ENCODE measurements at places on chromosomes 11 and 22. TPM values are rescaled to one million over a fixed set of nuclear protein-coding genes. Genes with fewer than 3 reads are reported as not detected.

The IGF2 gene
- total RNA-seq, result 0.28 TPM

- peak; percentile 26 for DNase-seq
These were observed 3.2 kb upstream of the CSDC2 start for GRCh38 chr22:41557401-41558240.

DNA sequence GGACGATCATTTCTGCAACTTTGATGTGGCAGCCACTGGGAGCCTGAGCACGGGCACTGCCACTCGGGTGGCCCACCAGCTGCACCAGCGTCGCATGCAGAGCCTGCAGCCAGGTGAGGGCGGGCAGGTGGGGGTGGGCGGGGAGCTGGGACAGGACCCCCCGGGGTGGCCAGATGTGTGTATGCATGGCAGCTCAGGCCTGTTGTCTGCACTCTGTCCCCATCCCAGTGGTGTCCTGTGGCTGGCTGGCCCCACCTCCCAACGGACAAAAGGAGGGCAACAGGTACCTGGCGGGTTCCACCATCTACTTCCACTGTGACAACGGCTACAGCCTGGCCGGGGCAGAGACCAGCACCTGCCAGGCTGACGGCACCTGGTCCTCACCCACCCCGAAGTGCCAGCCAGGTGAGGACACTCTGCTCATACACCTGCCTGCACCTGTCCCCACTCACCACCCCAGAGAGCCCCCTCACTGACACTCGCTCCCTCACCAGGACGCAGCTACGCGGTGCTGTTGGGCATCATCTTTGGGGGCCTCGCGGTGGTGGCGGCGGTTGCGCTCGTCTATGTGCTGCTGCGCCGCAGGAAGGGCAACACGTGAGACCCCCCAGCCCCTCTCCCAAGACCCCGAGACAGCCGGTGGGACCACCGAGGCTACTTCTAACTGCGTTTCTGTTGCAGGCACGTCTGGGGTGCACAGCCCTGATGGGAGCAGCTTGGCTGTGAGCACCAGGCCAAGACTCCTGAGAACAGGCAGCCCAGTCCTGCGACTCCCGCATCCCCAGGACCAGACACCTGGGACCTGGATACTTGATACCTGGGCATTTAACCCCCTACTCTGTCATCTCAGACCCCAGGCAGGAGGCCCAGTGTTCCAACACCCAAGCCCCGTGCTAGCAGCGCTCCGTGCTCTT is 6.7 kb downstream of the SUSD2 start:
- DNase-seq, result no peak

GRCh38 chr22:36818010-36818642 is 1.3 kb upstream of the PVALB start:
- no peak for DNase-seq

DNA sequence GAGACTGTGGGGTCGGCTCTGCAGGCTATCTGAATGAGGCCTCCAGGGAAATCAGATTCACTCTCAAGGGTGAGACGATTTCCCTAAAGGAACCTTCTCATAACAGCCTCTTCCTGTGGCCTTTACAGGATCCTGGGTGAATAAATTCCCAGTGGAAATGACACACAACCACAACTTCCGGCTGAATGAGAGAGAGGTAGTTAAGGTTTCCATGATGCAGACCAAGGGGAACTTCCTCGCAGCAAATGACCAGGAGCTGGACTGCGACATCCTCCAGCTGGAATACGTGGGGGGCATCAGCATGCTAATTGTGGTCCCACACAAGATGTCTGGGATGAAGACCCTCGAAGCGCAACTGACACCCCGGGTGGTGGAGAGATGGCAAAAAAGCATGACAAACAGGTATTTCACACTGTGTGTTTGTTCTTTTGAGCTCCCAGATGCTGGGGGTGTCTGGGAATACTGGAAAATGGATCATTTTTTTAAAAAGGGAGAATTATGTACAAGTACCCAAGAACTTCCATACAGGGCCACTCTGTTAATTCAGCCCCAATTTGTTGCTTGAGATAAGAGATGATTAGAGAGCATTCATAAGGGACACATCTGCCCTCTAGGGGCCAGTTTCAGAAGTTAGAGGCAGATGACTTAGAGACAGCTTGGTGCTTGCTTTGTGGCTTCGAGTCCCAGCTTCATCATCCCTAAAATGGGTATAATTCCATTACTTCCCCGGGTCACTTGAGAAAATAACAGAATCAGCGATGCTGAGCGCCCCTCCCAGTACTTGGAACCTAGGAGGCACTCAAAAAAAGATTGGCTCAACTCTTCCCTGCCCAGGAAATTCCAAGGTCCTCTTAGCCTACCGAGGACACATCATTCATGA is 10.2 kb downstream of the SERPIND1 start:
- DNase-seq, result peak; percentile 68

- no peak for DNase-seq
These were observed 2.0 kb downstream of the CD248 start for GRCh38 chr11:66314561-66315497.

DNA sequence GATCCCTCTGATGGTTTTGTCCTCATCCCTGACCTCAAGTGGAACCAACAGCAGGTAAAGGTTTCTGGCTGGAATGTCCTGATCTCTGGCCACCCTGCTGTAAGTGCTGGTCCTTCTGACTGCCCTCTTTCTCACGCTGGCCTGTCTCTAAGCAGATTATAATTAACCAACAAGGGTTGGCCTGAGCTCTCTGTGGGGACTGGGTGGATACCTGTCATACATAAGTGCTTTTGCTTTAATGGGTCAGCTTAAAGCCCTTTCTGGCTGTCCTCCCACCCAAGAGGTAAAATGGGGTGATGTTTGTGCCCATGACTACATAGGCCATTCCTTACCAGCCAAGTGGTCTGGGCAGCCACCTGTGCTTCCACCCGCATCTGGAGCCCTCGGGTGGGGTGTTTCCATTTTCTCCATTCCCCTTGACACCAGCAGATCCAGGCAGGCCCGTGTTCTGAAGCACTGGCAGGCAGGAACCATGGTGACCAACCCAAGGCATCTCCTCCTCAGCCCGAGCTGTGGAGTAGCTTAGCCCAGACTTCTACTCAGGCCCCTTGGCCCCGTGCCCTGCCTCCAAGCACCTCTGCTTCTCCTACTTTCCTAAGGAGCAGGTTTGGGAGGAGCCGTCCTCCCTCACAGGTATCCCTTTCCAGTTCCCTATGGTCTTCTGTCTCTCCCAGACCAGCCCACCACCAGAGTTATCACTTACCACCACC is 17.0 kb upstream of the ST3GAL4 start:
- no peak for DNase-seq

The OR51E1 gene
- not detected for total RNA-seq

DNA sequence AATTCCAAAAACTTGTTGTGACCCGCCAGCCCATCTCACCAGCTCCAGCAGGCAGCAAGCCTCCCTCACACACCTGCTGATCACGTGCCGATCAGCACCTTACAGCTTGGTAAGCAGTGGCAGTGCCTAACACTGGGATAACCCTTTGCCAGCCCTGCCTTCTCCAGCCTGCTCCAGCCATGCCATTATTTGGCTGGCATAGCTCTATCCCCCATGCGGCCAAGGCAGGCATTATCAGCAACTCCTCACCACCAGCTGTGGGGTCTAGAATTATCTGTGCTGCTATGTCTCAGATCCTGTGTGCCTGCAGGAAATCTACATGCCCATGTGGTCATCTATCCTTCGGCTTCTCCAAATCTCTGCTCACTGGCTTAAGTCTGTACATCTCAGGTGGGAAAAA is 215.0 kb downstream of the ST3GAL4 start:
- no peak for DNase-seq

GRCh38 chr11:108959874-108960273 is 295.0 kb downstream of the DDX10 start:
- no peak for DNase-seq

Measured in pulmonary artery endothelial cell (primary cell).